Stimulated activated CD8-positive, alpha-beta memory T cell treated with anti-CD3 and anti-CD28 coated beads, Interleukin-15, amount 100 ng/mL, for 4 hours (primary cell): ENCODE measurements at places on chromosomes 16 and 17.

DNA sequence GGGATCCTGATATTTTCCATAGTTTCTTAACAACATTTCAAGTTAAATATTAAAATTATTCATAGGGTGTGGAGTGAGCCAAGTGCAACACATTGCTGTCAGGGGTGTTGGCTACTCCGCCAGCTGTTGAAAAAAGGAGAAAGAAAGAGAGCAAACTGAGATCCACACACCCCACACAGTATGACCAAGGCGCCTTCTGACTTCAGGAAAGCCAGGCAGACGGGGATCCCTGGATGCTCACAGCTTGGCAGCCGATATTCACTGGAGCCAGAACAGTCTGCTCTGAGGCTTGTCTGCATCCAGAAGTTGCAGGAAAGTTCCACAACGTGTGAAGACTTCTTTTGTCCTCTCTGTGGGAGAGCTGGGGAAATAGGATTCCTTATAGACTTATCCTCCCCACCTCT is 9.3 kb downstream of the CHD9NB start:
- no peak for DNase-seq

DNA sequence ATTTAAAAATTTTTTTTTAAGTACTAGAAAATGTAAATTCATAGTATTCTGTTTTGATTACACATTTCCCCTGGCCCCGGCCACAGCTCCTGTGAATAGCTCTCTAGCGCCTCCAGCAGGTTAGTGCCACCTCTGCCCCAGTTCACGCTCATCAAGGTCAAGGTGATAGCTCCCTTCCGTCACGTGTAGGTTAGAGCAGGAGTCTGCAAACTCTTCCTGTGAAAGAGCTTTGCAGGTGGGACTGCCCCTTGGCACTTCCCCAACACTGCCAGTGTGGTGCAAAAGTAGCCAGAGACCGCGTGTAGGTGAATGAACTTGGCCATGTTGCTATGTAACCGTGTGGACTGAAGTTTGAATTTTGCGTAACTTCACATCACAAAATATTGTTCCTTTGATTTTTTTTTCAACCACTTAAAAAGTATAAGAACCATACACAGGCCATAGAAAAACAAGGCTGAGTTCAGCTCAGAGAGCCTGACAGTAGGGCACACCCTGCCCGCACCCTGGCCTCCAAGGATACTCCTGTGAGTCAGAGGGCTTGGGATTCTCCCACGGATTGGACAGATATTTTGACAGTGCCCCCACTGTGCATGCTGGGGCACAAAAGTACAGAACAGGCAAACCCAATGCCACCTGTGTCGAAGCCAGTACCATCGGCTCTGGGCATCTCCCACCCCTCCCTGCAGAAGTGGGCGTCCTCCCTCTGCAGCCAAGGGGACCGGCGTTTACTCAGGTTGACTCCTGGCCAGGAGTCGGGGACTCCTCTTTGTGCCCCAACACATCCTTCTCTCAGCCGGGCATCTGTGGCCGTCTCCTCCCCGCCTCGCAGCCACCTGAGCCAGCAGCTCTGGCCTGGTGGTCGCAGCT is 92.0 kb upstream of the CHMP6 start:
- DNase-seq = peak; percentile 58

DNA sequence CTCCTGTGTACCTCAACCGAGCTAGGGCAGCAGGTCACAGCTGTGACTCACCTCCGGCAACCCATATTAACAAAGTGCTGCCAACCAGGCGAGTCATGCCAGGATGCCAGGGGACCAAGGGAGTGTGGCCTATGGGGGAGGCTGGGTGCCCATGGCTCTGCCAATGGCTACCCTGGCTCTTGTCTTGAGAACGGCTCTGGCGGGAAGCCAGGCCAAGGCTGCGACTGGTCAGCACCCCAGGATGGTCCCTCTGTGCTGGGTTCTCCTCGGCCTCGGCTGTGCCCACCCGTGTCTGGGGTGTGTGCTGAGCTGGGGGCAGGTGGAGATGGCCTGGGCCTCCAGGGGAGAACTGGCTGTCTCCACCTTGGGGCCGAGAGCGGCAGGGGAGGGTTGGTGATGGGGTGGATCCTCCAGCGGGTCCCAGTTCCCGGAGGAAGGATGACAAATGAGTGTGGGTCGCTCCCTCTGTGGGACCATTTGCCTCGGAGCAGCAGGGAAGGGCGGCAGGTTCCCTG is 75.8 kb downstream of the MRC2 start:
- DNase-seq = no peak

DNA sequence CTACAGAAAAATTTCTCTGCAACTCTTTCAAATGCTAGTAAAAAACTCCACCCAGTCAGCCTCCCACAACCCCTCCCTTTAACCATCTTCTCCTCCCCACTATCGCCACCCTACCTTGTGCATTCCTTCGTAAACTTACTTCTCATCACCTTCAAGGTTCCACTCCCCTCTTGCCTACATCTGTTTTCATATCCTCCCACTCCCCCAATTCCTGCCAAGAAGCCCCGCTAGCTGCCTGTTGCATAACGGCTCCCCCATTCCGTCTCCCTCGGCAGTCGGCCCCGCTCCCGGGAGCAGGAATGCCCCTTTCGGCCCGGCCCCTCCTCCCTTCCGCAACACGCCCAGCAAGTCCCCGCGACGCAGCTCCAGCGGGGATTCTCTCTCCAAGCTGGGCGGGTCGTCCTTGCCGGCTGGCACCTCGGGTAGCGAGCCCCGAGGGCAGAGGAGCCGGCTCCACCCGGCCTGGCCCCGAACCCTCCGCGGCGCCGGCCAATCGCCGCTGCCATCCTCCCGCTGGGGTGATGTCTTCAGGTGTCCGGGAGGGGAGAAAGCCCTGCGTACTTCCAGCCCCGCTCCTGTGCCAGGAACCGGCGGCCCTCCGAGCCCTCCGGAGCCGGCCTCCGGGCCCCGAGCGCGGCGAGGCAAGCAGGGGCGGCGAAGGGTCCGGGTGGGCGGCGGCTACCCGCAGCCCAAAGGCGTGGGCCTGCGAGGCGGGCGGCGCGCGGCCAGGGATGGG is 1.5 kb downstream of the PHLPP2 start:
- DNase-seq = peak; percentile 20

DNA sequence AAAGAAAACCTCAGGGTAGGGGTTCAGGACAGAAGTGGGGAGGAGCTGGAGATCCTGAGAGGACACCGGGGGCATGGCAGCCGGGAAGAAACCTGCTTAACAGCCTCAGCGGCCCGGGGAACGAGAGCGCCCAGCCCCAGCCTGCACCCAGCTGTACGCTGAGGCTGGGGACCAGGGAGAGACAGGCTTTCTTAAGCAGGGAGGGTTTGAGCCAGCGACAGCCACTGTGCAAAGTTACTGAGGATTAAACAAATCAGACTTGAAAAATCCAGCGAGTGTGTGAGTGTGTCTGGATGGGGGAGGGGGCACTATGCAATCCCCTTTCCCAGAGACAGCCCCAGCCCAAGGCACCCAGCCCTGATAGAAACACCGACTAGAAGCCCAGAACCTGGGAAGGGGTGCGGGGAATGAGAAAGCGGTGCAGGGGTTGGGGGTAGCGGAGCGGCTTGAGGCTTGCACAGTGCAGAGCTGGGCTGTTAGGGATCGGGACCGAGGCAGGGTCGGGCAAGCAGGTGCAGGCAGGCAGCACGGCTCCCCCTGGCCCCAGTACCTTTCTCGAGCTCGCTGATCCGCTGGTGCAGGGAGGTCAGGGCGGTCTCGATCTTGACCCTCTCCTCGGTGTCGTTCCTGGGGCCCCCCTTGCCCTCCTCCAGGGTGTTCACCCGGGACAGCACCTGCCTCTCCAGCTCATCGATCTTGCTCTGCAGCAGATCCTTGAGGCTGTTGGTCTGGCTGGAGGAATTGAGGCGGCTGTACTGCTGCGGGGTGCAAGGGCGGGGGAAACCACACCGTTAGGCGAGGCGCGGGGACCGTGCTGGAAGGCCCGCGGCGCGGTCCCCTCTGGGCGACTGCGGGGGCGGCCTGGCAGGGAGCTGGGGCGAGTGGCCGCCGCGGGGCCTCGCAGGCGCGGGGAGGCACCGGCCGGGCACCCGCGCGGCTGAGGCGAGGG is 1.2 kb downstream of the NPTX1 start:
- no peak for DNase-seq

DNA sequence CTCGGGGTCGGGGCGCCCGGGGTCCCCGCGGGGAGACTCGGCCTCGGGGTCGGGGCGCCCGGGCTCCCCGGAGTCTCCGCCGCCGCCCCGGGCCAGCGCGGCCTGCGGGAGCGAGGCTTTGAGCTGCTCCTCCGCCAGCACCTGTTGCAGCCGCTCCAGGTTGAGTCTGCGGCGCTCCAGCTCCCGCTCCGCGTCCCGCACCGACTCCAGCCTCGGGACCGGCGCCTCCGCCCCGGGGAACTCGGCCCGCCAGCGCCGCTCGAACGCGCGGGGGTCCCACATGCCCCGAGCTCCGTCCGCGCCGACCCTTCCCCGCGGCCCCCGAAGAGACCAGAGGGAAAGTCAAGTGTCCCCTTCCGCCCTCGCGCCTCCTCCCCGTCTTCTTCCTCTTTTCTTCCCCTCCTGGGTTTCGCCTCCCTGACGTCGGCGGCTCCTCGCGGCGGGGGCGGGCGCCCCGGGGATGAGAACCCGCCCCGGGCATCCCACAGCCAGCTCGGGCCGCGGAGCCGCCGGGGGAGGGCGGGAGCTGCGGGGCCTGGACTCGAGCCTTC is 40.8 kb upstream of the BHLHA9 start:
- peak; percentile 27 for DNase-seq

GRCh38 chr16:89130448-89130847 is 36.8 kb downstream of the ACSF3 start:
- DNase-seq = no peak

GRCh38 chr17:77646046-77646430 is 312.5 kb upstream of the TNRC6C start:
- DNase-seq = no peak
